ENCODE measurements at places on chromosomes 6 and 20.

GRCh38 chr6:33118525-33119123 is 42.8 kb downstream of the HLA-DPB1 start:
- DNase-seq: no peak

- no peak for DNase-seq
Observed at GRCh38 chr20:44154521-44155001, 32.4 kb downstream of the JPH2 start.

- DNase-seq: no peak
Observed at GRCh38 chr20:58294497-58295455, 14.7 kb upstream of the RAB22A start.

- no peak for DNase-seq
Observed at GRCh38 chr6:161407581-161407980, 133.7 kb upstream of the AGPAT4 start.

DNA sequence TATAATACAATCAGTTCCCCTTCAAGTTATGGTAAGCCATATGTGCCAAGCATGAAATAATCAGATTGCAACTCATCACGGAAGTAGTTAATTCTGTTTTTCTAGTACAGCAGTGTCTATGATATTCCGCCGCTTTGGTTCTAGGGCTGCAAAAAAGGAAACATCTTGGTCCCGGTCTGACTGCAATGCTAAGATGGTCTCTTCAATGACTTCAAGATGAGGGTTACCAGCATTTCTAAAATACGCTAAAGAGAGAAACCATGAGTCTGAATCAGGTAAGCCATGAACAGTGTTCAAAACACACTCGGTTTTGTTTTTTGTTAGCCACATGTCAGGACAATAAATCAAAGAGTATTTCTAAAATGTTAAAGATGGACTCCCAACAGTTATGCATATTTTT is 3.2 kb upstream of the ANKRD60 start:
- no peak for DNase-seq

DNA sequence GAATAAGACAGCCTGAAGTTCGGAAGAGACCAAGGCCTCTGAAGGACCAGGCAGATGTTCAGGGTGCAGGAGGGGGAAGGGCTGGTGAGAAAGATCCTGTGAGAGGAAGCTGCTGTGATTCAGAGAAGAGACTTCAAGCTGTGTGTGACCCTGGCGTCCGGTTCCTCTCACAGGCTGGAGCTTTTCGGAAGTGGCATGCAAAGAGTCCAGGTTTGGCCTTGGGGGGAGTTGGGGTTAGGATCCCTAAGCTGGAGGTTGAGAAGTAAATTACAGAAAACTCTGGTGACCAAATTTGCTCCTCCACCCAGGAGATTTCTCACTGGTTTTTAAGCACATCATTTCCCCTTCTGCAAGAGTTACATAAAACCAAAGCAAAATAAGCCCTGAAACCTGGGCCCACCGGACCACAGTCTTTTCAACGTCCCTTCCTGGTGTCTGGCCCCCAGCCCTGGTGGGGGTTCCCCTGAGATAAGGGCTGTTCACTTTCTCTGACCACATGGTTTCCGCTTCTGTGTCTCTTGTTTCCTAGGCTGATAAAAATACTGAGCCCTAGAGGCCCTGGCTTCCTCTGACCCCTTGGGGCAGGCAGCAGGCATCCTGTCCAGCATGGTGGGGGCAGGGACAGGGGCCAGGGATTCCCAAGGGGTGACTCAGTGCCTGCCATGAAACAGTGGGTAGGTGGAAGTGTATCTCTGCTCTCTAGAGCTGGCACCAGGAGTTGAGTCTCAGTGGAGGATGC is 12.0 kb upstream of the LTA start:
- DNase-seq: no peak

GRCh38 chr6:144711661-144712060 is 426.5 kb downstream of the UTRN start:
- DNase-seq: no peak

DNA sequence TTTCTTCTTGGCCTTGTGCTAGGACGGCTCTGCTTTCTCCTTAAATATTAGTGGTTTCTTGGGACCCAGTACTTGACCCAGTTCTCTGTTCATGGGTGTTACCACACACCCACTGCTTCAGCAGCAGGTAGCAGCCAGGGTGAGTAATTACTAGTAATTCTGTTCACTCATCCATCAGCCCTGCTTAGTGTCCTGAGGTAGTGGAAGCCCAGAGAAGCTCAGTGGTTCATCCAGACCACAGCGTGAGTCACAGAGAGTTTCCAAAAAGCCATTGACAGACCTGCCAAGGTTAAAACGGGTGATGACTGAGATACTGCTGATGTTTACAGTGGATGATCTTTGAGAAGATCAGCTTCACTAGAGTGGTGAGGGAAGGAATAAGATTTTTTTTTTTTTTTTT is 51.7 kb upstream of the HINT3 start:
- no peak for DNase-seq

DNA sequence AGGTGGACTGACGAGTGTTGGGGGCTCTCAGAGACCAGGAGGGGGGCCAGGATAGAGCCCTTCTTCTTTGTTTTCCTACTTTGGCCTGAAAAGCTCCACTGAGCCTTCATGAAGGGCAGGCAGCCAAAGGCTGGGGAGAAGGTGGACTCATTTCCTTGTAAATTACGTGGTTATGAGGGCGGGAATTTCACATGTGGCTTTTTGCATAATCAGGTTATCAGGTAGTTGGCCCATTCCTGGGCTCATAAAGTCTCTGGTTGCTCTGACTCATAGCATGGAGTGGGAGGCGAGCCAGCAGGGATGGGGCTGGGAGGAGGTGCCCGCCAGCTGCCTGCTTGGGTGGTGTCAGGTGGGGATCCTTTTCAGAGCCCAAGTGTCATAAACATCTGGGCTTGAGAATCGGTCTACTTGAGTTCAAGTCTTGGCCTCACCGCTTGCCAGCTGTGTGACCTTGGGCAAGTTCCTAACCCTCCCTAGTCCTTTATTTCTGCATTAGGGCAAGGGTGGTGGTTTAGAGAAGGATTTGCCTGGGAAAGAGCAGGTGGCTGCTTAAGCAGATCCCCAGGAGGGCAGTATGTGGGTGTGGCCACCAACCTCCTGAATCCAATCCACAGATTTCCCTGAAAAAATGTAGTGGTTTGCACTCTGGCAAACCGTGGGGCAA is 26.5 kb upstream of the RNF24 start:
- DNase-seq: peak; percentile 82

GRCh38 chr6:48505621-48506020 is 394.6 kb upstream of the PTCHD4 start:
- no peak for DNase-seq

GRCh38 chr20:21453690-21454089 is 56.4 kb upstream of the NKX2-4 start:
- DNase-seq: no peak
